Cardiac muscle cell (in vitro differentiated cells and primary cell): ENCODE measurements at places on chromosomes 1 and 21.

GRCh38 chr1:154337253-154337894, 12.0 kb downstream of the ATP8B2 start:
- DNase-seq: no peak

DNA sequence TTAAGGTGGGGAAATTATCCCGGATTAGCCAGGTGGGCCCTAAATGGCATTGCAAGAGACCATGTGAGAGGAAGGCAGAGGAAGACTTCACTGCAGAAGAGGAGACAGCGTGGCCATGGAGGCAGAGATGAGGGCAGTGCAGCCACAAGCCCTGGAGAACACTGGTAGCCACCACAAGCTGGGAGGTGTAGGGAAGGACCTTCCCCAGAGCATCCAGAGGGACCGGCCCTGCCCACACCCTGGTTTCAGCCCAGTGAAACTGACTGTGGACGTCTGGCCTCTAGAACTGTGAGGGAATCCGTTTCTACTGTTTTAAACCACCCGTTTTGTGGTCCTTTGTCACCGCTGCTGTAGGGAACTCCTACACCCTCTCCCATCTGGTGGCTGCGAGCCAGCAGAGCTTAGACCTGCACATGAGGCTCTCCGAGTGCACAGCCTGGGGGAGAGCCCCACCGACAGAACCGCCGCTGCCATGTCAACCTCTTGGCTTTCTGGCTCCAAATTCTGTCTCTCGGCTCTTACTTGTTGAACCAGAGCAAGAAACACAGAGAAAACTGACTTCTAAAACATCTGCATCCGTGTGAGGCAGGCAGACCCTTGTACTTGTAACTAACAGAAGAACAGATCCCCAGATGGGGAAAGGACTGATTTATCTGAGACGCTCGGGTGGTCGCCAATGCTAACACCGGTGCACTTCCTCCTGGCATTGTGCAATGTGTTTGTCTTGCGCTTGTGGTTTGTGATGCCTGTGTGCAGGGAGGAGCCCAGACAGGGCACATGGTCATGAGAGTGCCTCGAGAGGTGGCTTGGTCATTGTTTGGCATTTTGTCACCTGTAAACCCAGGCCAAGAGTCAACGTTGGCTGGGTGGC, 90.8 kb upstream of the TMPRSS2 start:
- no peak for DNase-seq

- no peak for DNase-seq
Measured at GRCh38 chr1:167447521-167448136, 70.7 kb downstream of the CD247 start.

- no peak for DNase-seq
Measured at GRCh38 chr1:12215118-12215961, 14.5 kb upstream of the VPS13D start.

DNA sequence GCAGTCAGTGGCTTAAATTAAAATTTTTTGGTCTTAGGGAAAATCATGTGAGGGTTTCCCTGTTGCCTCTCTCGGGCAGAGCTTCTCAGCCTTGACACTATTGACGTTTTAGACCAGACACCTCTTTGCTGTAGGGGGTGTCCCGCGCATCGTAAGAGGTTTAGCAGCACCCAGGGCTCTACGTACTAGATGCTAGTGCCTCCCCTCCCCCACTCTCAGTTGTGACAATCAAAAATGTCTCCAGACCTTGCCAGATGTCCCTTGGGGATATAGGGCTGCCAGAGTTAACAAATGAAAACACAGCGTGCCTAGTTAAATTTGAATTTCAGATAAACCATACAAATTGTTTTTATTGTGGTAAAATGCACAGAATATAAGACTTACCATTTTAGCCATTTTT, 293.3 kb downstream of the DISC1 start:
- peak; percentile 37 for DNase-seq

DNA sequence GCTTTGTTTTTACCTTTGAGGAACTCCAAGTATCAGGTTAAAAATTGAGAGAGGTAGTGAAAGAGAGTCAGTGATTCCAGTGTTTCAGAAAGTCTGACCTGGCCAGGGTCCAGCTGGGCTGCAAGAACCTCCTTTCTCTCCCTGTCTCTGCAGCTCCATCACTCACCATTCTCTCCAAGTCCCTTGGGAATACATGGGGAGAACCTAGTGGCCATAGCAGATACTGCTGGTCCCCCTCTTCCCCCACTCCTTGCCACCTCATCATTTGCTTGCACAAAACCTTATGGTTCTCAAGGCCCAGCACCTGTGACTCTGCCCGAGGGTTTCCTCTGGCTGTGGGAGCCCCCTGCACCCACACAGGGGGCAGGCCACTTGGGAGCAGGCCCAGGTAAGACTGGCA, 279.5 kb downstream of the KIF26B start:
- no peak for DNase-seq

DNA sequence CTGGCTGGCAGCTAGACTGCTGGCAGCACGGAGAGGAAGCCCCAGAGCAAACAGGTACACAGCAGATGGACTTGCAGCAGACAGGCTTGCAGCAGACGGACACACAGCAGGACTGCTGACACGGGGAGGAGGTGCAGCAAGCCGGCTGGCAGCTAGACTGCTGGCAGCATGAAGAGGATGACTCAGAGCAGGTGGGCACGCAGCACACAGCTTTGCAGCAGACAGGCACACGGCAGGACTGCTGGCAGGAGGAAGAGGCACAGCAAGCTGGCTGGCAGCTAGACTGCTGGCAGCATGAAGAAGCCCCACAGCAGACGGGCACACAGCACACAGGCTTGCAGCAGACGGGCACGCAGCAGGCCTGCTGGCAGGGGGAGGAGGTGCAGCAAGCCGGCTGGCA, 498 bp downstream of the KRTAP10-2 start:
- DNase-seq: no peak
